H9 (cell line): ENCODE measurements at places on chromosomes 3 and 15. TPM values are rescaled to one million over a fixed set of nuclear protein-coding genes. Genes with fewer than 3 reads are reported as not detected.
A peak's percentile ranks its signal among the peaks of the same experiment; 100 is the strongest.

MYLK gene
- total RNA-seq: 10.1 and 10.4 TPM in 2 replicates

DNA sequence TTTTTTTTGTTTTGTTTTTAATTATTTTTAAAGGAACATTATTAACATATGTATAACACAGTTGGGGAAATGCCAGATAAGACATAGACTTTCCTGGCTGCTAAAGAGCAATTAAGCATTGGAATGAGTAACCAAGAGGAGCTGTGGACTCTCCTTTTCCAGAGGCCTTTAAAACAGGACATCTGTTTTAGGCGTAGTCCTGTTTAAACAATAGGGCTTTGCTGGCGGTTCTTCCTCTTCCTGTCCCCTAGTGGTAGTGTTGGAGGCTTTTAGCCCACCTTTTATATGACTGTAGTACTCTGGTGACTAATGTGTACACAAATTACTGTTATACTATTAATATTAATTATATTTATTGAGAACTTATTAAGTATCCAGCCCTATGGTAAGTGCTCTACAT lies 81.9 kb downstream of the PPARG start:
- DNase-seq: peak; percentile 28

UROC1 gene
- total RNA-seq: not detected in 2 replicates

HYKK gene
- total RNA-seq: 2.4 and 3.1 TPM in 2 replicates

GRCh38 chr15:87877114-87877810 lies 379.3 kb downstream of the NTRK3 start:
- no peak for DNase-seq

- no peak for DNase-seq
Measured at GRCh38 chr3:39848365-39848764, 39.0 kb downstream of the MYRIP start.

GRCh38 chr3:148911592-148911991 lies 46.5 kb downstream of the CPA3 start:
- DNase-seq: no peak

SEMA6D gene
- total RNA-seq: 15.8 TPM in 2 replicates

GRCh38 chr3:176994891-176995781 lies 202.1 kb downstream of the TBL1XR1 start:
- DNase-seq: no peak

- no peak for DNase-seq
Measured at GRCh38 chr3:72176537-72177041, 391.6 kb upstream of the PROK2 start.

DNA sequence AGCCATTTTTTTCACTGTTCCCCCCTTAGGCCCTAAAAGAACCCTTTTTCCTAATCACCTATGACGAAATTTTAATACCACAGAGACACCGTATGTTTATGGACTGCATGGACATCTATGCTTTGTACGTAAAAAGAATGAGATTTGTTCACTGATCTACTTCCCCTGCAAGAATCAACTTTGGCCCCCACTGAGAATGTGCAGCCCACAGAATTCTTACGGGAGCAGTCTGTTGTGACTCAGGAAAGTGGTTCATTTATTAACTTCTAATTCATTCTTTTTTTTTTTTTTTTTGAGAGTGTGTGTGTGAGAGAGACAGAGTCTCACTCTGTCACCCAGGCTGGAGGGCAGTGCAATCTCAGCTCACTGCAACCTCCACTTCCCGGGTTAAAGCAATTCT lies 17.6 kb downstream of the EIF4E3 start:
- no peak for DNase-seq

DNA sequence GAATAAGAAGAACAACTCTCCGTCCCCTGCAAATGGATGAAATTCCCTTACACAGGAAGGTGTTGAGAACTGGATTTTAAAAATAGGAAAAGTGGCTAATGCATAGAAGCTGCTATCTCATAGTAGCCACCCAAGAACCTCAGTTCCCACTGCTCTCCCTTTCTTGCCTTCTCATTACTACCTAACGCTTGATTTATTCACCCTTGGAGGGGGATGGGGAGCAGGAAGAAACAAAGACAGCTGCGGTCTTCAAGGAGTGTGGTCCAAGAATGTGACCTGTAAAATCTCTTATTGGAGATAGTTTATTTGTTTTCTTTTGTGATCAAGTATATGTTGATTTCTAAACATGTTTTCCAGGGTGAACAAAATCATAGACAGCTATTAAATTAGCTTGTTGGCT lies 274.1 kb upstream of the CTNNB1 start:
- DNase-seq: no peak

DNA sequence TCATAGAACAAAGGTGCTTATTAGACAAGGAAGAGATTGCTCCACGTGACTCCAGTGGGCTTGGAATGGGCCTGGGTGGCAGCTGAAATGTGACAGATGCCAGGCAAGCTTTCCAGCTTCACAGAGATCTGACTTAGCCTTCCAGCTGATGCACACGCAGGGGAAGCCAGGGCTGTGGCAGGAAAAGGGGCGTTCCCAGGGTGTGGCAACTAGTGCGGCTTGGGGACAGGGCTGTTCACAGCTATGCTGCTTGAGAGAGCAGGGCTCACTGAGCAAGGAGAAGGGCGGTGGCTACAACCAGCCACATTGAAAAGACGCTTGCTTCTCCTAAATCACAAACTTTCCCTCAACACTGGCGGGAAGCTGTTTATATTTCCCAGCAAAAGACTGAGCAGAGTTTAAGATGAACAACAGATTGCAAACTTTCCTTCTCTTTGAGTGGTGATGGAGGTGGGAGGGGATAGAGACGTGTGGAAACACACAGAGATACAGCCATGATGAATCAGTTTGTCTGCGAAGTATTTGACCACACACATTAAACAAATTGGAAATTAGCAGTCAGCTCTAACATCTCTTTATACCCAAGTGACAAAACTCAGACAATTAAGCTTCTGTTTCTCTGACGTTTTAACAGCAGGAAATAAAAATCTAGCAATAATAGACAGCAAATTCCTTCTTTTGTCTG lies 127.5 kb downstream of the BDH1 start:
- no peak for DNase-seq

GRCh38 chr15:78083687-78084448 lies 6.4 kb upstream of the TBC1D2B start:
- no peak for DNase-seq

GRCh38 chr15:38695249-38696108 lies 130.9 kb upstream of the RASGRP1 start:
- no peak for DNase-seq

DNA sequence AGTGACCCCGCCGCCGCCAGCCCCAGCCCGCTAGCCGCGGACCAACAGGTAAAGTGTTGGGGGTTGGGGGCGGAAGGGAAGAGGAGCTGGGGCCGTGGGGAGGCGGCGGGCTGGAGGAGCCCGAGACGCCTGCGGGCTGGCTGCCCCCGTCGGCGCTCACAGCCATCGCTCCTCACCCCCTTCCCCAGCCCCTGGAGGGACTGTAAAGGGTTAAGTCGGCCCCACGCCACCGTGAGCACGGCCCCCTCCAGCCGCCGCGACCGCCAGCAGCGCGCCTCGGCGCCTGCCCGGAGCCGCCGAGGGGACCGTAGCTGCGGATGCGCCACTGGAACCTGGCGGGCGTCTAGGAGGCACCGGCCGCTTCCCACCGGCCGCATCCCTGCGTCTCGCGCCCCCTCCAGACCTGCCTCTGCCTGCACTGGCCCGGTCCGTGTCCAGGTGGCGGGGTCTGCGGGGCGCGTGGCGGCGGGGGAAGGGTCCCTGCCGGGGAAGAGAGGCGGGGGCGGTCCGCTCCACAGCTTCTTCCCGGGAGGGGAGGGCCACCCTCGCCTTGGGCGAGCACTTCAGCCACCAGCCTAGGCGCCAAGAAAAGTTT lies 522 bp downstream of the MED12L start:
- peak; percentile 58 for DNase-seq

GRCh38 chr3:139534455-139534812 lies 5.1 kb downstream of the RBP1 start:
- no peak for DNase-seq

DNA sequence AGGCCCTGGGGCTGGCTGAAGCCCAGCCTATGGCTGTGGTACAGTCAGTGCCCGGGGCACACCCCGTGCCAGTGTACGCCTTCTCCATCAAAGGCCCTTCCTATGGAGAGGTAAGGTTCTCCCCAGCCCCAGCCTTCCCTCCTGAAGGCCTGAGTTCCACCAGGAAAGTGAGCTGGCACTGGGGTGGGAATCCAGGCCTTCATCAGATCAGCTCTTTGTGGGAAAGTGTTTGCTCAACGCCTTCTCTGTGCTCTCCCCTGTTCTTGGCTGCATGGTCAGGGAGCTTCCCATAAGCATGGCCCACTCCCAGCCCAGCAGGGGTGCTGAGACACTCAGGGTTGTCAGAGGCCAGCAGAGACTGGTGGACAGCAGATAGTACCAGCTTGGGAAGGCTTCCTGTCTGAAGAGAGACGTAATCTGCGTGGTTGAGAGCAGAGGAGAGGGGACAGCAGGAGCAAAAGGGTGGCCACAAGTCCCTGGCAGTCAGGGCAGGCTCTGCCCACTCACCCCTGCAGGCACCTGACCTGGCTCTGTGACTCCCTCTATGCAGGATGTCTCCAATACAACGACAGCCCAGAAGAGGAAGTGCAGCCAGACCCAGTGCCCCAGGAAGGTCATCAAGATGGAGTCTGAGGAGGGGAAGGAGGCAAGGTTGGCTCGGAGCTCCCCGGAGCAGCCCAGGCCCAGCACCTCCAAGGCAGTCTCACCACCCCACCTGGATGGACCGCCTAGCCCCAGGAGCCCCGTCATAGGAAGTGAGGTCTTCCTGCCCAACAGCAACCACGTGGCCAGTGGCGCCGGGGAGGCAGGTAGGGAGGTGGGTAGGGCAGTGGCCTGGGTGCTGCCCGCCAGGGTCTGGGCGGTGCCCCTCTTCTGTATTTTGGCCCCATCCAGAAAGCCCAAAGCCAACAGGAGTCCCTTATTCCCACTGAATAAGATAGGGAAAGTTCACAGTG lies 38.4 kb downstream of the PML start:
- DNase-seq: no peak

GRCh38 chr15:69760258-69760845 lies 307.7 kb downstream of the RPLP1 start:
- no peak for DNase-seq

GRCh38 chr3:190089711-190090110 lies 31.0 kb downstream of the P3H2 start:
- no peak for DNase-seq

GRCh38 chr3:146470425-146470990 lies 1.1 kb upstream of the PLSCR2 start:
- no peak for DNase-seq

RTP1 gene
- total RNA-seq: 6.6 and 7.5 TPM in 2 replicates

DNA sequence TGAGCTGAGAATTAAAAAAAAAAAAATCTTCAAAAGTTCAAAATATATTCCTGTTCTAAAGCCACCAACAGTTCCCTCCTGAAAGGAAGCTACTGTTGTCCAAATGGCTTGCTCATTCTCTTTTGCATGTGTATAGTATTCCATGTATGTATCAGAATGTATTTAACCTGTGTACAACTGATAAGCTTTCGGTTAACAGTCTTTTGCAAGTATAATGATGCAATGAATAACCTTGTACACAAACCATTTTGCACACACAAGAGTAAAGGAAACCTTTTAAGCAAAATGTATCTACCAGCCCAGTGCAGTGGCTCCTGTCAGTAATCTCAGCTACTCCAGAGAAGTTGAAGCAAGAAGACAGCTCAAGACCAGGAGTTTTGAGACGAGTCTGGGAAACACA lies 32.6 kb downstream of the TOPBP1 start:
- DNase-seq: no peak

DNA sequence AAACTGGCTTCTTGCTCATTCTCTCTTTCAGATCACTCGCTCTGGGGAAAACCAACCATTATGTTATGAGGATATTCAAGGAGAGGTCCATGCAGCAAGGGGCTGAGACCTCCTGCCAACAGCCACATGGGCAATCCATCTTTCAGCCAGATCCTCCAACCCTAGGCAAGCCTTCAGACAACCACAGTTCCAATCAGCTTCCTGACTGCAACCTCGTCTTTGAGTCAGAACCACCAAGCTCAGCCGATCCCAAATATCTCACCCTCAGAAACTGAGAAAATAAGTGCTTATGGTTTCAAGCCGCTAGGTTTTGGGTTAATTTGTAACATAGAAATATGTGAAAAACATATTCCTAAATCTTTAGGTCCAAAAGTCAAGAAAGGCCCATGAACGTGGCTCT lies 10.3 kb downstream of the LDHAL6B start:
- no peak for DNase-seq

MRPL47 gene
- total RNA-seq: 75.5 and 77.3 TPM in 2 replicates

- no peak for DNase-seq
Measured at GRCh38 chr3:172846706-172847105, 96.2 kb downstream of the ECT2 start.

DNA sequence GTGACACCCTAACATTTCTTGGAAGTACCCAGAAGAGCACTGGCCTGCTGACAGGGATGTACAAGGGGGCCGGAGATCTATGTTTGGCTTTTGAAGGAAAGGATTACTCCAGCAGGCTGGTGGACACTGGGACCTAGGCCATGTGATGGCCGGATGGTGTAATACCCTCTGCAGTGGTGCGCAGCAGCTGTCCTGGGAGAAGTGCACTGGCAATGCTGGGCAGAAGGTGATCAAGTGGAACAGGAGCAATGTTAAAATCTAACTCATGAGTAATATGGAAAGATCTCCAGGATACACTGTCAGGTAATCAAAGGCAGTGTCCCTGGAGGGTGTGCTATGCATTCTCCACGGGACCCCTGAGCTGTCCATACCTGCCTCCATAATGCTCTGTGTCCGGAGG lies 71.2 kb upstream of the POMGNT2 start:
- no peak for DNase-seq

CHRNA3 gene
- total RNA-seq: 0.81 and 1.1 TPM in 2 replicates

DNA sequence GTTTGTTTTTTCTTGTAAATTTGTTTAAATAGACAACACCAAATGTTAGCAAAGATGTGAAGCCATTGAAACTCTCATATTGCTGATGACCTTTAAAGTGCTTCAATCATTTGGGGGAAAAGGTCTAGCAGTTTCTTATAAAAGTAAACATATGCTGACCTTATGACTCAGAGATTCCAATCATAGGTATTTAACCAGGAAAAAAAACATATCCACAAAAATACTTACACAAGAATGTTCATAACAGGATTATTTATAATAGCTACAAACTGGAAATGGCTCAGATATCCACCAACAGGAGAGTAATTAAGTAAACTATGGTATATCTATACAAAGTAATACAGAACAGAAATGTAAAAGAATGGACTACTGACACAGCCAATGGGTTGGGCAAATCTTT lies 27.1 kb upstream of the RORA start:
- DNase-seq: no peak

SOX14 gene
- total RNA-seq: 0.35 and 0.57 TPM in 2 replicates

GRCh38 chr15:98069256-98069655 lies 108.8 kb downstream of the ARRDC4 start:
- no peak for DNase-seq

DNA sequence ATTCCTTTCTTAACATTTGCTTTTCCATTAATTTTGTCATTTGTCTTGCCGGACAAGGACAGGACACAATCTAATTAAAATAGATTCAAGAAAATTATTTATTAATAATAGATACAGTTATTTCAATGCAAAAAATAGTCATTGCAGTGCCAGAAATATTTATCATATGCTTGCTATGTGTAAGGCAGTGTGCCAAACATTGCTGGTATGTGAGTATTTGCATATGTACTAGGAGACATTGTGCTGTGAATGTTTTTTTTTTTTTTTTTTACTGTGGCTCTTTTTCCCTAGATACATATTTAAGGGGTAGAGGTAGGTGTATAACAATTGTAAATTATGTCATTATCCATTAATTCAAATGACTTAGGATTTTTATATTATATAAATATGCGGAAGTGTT lies 23.3 kb downstream of the SPRED1 start:
- DNase-seq: no peak

- no peak for DNase-seq
Measured at GRCh38 chr3:69370156-69370883, 15.6 kb downstream of the FRMD4B start.

GRCh38 chr3:27613846-27614500 lies 108.2 kb downstream of the EOMES start:
- DNase-seq: no peak
